ENCODE measurements at places on chromosomes 3 and 15.

GRCh38 chr3:47849699-47850563 is 47.0 kb downstream of the DHX30 start:
- DNase-seq: no peak

- no peak for DNase-seq
Observed at GRCh38 chr3:11498646-11499045, 145.1 kb downstream of the VGLL4 start.

DNA sequence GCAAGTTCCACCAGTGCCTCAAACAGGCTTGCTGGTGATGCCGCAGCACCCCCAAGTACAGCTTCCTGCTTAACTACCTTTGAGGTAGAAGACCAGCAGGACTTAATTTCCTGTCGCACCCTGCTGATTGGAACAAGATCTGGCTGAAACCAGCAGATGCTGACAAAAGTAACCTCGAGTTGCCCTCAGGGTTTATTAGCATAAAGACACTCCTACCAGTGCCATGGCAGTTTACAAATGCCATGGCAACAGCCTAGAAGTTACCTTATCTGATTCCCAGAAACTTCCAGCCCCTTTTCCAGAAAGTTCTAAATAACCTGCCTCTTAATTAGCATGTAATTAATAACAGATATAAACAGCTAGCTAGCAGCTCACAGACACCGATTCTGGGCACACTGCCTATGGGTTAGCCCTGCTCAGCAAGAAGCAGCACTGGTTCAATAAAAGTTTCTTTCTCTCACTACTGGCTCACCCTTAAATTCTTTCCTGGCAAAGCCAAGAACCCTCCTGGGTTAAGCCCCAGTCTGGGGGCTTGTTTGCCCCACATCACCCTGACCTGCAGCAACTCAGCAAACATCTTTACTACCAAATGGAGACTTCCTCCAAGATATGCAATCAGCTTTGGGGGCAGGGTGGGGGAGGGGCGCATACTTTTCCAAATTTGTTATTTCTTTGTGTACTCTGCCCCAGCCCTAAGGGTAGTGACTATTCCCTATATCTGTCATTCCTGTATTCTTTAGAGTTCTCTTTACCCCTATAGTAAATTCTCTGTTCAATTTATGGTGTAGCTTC is 54.2 kb downstream of the MAP4 start:
- DNase-seq: peak; percentile 5

GRCh38 chr3:28301688-28302087 is 46.8 kb upstream of the ZCWPW2 start:
- DNase-seq: no peak

- no peak for DNase-seq
Observed at GRCh38 chr3:38582316-38582715, 67.2 kb downstream of the SCN5A start.

- no peak for DNase-seq
Observed at GRCh38 chr3:89740080-89740880, 632.9 kb downstream of the EPHA3 start.

GRCh38 chr3:52177701-52178042 is 20.3 kb upstream of the ALAS1 start:
- no peak for DNase-seq

DNA sequence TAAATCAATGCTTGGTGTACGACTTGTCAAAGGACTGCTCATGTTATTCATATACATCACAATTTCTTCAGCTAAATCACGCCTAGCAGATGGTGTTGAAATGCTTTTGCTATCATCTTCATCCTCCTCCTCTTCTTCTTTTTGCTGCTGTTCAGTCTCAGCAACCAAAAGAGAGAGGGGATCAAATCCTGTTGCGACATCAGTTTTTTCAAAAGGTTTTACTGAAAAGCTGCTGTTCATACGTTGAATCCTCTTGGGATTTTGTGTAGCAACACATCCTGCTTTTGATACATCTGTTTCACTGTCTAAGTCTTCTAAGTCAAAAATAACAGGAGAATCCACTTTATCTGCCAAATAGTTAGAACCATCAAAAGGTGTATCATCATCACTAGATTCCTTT is 69.0 kb downstream of the SLC24A1 start:
- DNase-seq: no peak

- DNase-seq: no peak
Observed at GRCh38 chr15:41806291-41807181, 21.4 kb upstream of the JMJD7 start.

DNA sequence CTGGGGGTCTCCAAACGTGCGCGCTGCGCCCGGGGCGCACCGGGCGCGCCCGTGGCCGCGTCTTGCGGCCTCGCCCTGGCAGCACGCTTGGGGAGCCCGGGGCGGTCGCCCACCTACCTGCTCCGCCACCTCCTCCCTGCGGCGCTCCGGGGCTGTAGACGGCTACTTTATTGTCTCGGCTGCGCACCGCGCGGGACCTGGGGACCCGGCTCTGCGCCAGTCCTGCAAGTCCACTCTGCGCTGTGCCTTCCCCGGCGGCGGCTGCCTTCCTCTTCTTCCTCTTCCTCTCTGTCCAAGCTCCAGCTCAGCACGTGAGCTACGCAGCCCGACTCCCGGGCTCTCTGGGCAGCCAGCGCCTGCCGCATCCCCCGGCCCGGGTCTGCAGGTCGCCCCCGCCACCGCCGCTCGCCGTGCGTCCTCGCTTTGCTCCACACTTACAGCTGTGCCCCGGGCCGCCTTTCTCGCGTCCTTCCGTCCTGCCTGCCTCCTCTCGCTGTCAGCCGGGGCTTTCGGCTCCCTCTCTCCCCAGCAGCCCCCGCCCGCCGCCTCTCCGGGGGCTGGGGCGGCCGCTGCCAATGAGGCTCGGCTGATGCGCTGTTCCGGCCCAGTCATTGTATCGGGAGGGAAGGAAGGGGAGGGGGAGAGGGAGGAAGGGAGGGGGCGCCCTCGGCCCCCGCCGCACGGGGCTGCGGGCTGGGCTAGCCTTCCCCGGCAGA is 156.4 kb upstream of the FRMD4B start:
- DNase-seq: no peak

DNA sequence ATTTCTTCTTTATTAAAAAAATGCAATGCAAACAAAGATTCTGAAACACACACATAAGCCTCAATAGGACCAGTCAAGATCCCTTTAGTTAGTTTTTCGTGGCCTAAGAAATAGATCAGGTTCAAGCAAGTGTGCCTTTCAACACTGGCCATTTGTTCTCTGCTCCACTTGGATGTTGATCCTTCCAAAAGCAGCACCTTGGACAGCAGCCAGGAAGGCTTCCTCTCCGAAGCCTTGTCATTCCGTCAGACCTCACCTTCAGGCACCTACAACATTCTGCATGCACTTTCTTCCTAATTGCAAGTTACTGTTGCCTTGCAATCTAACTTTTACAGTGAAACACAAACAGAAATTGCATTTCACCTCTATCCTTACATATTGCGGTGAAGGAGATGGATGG is 155.9 kb upstream of the FEZF2 start:
- peak; percentile 4 for DNase-seq

- no peak for DNase-seq
Observed at GRCh38 chr3:107110596-107111305, 266.5 kb upstream of the CCDC54 start.

- no peak for DNase-seq
Observed at GRCh38 chr3:54131026-54131605, 8.8 kb downstream of the CACNA2D3 start.

- DNase-seq: no peak
Observed at GRCh38 chr3:151075869-151076562, 9.4 kb upstream of the MED12L start.

DNA sequence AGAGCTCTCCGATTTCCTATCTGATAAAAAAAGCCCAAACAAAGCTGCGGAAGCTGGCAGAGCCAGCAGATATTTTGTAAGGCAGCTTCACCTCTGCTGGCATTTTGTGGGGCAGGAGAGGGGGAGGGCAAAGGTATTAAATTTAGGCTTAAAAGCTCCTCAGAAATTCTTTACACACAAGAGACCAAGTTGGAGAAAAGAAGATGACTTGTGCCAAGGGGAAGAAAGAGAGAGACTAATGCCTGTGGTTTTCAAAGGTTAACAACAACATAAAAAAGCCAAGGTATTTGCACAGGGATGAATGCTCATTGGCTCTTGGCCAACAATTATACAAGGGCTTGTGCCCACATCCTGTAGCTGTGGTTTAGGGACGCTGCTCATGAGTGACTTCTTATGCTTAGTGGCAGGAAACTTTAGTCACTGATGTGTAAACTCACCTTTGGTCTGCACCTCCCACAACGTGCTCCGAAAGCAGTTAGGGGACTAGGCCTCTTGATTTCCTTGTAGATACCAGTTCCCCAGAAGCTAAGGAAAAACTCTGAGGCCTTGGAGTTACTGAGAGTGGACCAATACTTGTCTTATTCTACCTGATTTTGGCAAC is 152.9 kb downstream of the TPRG1 start:
- peak; percentile 61 for DNase-seq

- peak; percentile 24 for DNase-seq
Observed at GRCh38 chr15:34582461-34583371, 735 bp downstream of the GOLGA8B start.

DNA sequence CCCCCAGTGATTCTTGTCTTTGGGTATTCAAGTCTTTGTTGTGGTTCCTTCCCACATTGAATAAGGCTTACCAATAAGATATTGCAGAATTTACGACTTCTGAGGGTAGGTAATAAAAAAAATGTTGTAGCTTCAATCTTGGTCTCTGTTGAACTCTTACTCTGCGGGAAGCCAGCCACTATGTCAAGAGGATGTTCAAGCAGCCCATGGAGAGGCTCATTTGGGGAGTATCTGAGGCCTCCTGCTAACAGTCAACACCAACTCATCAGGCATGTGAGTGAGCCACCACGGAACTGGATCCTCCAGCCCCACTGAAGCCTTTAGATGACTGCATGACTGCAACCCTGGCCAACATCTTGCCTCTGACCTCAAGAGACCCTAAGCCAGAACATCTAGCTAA is 3.2 kb upstream of the TBC1D23 start:
- DNase-seq: no peak

DNA sequence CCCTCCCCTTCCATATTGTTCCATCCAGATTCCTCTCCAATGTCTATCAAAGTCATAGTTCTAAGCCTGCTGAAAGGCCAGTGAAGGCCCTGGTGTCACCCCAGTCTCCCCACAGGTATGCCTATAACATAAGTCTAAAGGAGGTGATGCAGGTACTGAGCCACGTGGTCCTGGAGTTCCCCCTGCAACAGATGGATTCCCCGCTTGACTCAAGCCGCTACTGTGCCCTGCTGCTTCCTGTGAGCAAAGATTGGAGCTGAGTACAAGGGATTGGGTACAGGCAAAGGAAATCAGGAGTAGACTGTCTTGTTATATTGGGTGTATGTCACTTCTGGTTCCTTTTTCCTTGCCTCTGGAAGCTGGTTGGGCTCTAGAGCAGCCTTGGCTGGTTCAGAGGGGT is 8.2 kb downstream of the EIF2B5 start:
- no peak for DNase-seq

DNA sequence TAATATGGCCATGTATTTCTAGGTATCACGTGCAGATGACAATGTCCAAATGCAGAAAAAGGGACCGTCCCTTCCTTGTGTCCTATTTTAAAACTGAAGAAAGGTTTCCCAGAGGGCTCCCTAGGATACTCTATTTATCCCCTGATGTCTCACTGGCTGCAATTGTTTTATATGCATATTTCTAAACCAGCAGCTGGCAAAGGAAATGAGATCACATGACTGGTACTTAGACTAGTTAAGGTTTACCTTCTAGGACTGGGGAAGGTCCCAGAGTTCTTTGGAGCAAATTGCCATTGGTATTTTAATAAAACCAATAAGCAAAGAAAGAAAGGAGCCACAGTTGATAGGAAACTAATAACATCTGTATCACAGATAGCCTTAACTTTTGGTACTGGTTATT is 29.5 kb downstream of the GTF2E1 start:
- DNase-seq: no peak

DNA sequence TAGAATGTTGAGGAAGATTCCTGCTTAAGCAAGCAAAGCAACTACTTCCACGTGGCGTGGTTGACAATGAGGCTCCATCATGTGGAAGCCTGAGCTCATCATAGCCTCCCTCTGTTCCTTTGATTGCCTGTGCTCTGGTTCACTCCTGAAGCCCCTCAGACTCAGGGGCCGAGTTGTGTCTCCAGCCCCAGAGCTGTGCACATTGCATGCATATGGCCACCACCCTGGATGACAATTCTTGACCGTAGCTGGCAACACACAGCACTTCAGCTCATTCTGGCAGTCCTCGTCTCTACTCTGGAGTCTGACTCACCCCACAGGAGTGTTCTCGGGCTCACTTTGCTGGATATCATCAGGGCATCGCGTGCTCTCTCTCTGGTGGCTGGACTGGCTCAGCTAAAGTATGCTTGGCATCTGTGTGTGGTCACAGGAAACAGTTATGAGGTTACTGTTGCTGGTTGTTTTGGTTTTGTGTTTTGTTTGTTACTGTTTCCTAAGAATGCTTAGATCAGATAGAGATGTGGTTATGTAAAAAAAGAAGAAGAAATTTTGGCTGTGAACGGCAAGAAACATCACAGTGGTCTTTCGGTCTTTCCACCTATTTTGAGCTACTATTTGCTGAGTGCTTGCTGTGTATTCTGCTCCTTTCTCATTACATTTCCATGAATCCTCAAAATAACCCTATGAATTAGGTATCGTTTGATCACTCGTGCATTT is 41.6 kb upstream of the MRPS22 start:
- DNase-seq: no peak

DNA sequence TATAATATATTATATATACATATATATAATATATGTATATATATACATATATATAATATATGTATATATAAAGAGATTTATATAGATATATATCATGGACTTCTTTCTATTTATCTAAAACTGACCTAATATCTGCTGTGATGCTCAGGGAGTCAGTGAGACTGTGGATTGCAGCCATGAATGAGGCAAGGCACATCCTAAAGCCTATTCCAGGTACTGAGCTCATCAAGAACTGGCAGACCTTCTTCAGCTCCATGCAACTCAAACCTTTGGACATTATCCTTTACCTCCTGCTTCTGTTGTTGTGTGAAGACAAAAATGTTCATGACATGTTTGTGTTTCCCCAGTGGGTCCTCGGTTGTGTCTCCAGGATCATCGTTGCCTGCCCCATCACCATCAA is 7.7 kb upstream of the LPP start:
- DNase-seq: no peak

Data from CD4-positive, CD25-positive, alpha-beta regulatory T cell (primary cell).